Stimulated activated CD8-positive, alpha-beta memory T cell treated with anti-CD3 and anti-CD28 coated beads, Interleukin-2, amount 100 ng/mL, for 1 hour (primary cell): ENCODE measurements at places on chromosomes 1 and 21.
A peak's percentile ranks its signal among the peaks of the same experiment; 100 is the strongest.

GRCh38 chr1:65164633-65165032, 16.6 kb downstream of the AK4 start:
- DNase-seq, result no peak

DNA sequence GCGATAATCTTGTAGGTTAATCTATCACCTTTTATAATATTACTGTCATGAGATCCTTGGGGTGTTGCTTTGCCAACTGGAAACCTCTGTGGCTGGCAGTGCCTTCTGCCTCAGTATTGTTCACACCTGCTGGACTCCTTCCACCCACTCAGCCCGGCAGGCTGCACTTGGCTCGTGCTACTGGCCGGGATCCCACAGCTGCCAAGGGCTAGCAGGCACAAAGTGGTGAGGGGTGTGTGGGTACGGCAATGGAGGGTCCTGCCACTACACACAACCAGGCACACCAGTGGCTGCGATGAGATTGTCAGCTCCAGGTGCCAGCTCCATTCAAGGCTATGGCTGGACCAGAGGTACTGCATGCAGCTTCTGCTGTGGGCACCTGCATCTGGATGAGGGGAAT, 191.2 kb upstream of the LYPLAL1 start:
- no peak for DNase-seq

DNA sequence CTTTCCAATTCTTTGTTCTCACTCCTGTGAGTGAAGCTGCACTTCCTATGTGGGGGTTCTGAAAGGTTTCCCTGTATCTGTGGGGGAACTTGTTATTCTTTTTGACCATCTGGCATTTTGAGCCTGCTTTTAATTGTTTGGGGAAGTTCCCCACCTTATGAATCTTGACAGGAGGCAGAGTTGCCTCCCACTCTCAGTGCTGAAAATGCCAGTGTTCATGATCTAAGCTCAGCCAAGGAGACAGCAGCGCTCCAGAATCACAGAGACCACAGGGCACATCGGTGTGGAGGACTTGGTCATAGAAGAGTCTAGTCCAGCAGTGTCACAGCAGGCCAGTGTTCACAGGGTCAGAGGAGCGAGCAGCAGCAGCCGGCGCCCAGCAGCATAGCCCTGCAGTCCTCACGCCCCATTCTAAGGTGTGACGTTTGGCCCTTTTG, 63.8 kb upstream of the PRDX6 start:
- no peak for DNase-seq

- no peak for DNase-seq
These were observed 102.9 kb downstream of the GABPA start for GRCh38 chr21:25837533-25838265.

DNA sequence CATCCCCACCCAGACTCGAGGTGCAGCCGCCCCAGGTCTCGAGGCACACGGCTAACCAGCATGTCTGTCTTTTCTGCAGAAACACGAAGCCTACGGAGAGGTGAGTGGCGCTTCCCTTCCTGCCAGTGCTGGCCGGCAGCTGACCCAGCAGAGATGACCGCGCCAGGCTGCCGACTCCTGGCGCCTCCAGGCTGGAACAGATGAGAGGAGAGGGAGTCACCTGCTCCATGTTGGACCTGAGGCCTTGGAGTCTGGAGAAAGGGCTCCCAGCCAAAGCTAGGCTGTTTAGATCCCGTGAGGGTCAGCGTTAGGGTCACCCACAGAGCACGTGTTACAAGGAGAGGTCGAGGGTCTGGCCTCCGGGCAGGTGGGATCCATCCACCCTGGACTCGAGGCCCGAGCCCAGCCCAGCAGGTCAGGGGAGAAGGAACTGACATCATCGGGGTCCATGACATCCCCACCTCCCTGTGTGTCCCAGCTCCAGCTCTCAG, 14.9 kb downstream of the COL6A2 start:
- DNase-seq, result no peak

DNA sequence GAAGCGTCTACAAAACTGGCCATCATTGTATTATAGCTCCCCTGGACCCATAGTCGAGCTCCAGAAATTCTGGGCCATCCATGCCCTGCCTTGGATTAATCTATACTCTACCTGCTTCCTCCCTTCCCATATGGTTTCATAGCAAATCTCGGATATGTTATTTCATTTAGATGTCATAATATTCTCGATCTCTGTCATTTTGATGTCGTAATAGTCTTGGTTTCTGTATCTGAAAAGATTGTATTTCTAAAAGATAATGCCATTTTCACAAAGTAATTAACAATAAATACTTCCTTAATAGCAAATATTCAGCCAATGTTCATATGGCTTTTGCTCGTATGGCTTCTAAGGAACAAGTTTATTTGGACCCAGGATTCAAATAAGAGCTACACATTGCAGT, 35.1 kb downstream of the DIP2A start:
- DNase-seq, result no peak

GRCh38 chr1:171850651-171851350, 9.5 kb downstream of the DNM3 start:
- DNase-seq, result no peak

GRCh38 chr21:25987531-25987930, 183.0 kb downstream of the APP start:
- DNase-seq, result no peak

DNA sequence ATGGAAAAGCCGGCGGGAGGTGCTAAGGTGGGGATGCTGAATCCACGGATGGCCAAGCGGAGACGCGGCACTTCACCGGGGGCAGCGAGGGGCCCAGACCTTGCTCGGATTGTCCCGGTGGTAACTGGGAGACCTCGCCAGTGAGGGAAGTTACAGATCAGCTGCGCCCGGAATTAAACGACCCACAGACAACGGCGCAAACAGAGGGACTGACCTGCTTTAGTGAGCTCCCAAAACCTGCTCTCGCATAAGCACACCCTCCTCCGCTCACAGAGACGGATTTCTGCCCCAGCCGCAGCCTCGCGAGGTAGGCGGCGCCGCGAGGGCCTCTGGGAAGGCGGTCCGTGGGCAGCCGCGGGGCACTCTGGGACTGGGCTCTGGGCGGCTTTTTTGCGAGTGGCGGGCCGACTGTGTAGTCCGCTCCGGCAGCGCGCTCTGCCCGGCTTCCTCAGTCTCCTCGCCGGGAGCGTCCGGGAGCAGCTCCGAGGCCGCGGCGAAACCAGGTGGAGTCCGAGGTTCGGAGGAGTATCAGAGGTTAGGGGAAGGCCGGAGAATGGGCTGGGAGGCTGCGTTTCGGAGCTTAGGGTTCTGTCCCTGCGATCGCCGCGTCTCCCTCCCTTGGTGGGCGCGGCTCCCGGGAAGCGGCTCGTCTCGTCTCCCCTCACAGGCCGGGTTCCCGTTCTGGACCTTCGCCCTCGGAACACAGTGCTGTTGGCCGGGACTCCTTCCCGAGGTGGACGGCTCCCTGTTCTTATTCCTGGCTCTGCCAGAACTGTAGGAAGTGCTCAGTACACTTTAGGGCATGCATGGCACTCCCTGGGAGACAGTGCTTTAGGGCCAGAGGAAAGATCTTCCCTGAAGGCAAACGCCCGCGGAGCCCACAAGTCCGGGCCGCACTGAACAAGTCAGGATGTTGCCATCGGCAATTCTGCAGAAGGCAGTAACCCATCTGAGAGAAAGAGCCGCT, at the start of gene EXO5:
EXO5 (plus strand) TSS at position 393 of the 967 bp plus-strand sequence. CDS start 5,778 bp downstream, outside the sequence.
- peak; percentile 74 for DNase-seq

GRCh38 chr1:26288311-26288941, 8.5 kb downstream of the SH3BGRL3 start:
- no peak for DNase-seq

GRCh38 chr1:55957276-55957675, 622.1 kb downstream of the PLPP3 start:
- DNase-seq, result no peak

- DNase-seq, result no peak
These were observed 9.0 kb upstream of the PRDX1 start for GRCh38 chr1:45530632-45531135.

GRCh38 chr1:162951553-162952315, 90.8 kb upstream of the CCDC190 start:
- DNase-seq, result no peak

- DNase-seq, result no peak
These were observed 134.2 kb downstream of the PGBD5 start for GRCh38 chr1:230291731-230292620.

GRCh38 chr1:227947386-227947675, 401 bp downstream of the WNT9A start:
- DNase-seq, result no peak

- no peak for DNase-seq
These were observed 11.7 kb downstream of the IFNGR2 start for GRCh38 chr21:33414926-33415325.

DNA sequence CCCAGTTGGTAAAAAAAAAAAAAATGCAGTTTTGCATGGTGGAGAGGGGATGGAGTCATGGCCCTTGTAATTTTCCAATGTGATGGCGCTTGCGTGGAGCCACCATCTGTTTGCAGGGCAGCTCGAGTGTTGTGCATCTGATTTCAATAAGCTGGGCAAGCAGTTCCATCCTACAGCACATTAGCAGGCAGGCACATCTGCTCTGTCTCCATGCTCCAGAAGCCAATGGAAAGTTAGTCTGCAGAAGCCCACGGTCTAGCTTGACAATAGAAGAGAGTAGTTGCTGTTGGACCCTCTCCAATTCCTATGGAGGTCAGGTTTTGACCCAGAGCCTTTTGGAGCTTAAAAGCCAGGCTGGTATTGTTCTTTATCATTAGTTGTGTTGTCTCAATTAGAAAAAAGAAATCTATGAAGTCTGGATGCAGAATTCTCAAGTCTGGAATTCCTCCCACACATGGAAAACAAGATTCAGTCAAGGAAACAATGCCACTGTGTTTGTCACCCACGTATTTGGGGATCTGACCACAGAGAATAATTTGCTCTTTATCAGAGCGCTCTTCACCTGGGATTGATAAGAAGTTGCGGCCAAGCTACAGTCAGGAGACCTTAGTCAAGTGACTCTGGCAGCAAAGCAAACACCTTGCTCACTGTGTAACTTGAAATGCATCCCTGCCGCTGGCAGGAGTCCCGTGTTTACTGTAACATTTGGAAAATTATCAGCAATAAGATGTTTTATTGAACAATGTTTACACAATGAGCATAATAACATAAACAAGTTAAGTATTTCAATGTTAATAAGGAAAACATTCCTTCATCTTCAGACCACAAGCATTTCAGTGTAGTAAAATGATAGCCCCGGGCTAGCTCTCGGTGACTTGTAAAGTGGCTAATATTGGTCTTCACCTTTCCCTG, 20.7 kb downstream of the NGF start:
- no peak for DNase-seq

DNA sequence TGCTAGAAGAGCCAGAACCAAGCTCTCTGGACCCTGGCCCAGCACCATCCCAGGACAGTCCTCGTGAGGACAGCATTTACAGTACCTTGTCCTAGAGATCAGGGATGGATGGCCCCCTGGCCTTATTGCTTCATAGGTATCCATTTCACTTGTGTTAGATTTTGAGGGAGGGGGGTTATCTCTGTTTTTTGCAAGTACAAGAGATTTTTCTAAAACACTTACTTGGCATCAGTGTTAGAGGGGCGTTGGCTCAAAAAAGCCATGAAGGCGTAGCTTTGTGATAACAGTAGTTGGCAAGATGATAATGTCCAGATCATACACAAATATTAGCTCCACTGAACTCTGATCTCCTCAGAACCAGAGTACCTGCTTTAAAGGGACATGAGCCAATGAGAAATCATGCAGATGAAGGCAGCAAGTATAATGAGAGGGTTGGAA, 5.8 kb upstream of the ATP1B1 start:
- no peak for DNase-seq

- DNase-seq, result no peak
These were observed 45.6 kb downstream of the CHAF1B start for GRCh38 chr21:36430841-36431240.

DNA sequence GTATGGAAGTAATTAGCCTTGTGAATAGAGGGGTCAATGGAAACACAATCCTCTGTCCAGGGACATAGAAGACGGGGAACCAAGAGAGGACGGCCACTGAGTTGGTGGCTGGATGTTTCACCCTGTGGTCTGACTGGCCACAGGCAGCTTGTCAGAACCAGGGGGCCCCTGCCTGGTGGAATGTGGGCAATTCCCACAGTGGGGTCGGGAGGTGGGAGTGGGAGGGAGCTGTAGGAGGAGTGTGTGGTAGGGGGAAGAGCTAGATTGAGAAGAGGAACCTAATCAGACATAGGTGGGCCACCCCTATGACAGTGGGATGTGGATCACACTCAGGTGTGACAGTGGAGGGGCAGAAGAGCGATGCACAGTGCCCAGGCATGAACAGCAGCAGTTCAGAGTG, 31.3 kb downstream of the TRIM62 start:
- no peak for DNase-seq

GRCh38 chr1:94398356-94398755, 19.8 kb upstream of the ABCD3 start:
- no peak for DNase-seq

- DNase-seq, result no peak
These were observed 95.6 kb upstream of the GPR52 start for GRCh38 chr1:174352117-174352516.

DNA sequence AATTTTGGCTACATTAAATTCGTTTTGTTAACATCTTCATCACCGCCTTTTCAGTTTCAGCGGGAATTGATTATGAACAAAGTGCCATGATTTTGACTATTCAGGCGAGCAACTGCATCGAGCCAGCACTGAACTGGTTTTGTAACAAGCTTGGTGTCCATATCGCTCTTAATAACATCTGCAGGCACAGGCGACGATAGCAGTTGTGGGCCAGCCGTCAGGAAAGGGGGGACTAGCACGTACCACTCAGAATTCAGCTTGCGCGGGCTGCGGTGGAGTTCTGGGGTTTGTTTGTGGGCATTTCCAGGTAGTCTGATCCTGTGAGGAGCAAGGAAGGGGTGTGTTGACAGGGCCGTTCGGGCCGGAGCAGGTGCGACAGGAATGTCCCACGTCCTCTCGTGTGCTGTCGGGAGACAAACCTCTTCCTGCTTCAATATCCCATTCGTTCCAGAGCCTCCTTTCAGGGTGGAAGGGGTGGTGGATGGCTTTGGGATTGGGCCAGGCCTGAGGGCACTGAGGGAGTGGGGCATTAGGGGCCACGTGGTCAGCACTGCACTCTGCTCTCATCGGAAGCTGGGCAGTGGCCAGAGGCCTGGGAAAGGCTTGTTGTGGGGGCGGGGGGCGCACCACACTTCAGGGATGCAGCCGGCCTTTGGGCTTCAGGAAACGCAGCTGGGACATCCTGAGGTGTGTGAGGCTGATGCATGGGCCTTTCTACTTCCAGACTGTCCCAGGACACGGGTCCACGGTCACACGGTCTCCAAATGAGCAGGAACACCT, 39.1 kb downstream of the SKI start:
- no peak for DNase-seq
